Pons (tissue), 1 donor: ENCODE measurements at places on chromosomes 2 and 18.

GRCh38 chr2:185695711-185696235 is 42.8 kb upstream of the FSIP2 start:
- no peak for DNase-seq

DNA sequence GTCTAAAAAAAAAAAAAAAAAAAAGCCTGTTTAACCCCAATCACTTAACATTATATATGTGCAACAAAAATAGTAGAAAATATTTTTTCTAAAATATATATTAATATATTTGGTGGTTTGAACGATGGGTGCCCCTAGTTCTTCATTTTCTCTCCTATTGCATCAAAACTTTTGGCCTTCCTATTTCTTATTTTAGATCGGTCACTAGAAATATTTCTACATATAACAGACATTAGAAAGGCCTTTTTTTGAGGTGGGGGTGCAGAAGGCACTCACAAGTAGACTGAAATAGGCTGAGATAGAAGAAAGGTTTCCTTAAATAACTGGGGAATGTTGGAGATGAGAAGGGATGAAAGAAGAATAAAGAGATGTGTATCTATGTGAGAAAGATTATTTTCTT is 49.3 kb upstream of the AP1S3 start:
- no peak for DNase-seq

GRCh38 chr2:237774811-237775553 is 23.6 kb upstream of the RBM44 start:
- DNase-seq = peak; percentile 24

DNA sequence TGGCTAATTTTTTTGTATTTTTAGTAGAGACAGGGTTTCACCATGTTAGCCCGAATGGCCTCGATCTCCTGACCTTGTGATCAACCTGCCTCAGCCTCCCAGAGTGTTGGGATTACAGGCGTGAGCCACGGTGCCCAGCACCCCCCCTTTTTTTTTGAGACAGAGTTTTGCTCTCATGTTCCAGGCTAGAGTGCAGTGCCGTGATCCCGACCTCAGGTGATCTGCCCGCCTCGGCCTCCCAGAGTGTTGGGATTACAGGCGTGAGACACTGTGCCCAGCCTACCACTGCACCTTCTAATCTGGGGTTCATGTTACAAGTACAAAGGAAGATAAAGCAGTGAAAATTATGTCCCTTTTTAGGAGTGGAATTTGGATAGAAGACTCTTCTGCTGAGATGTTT is 41.5 kb upstream of the CABLES1 start:
- no peak for DNase-seq

GRCh38 chr2:208359632-208359986 is 47.0 kb upstream of the PTH2R start:
- DNase-seq = no peak

GRCh38 chr2:212073360-212073759 is 465.2 kb downstream of the ERBB4 start:
- no peak for DNase-seq
